Stimulated activated CD4-positive, alpha-beta T cell treated with anti-CD3 and anti-CD28 coated beads, Interleukin-2, amount 100 ng/mL, for 24 hours (primary cell): ENCODE measurements at places on chromosomes 3 and 15.

GRCh38 chr3:163939926-163940325 is 1138.4 kb downstream of the SI start:
- DNase-seq = no peak

DNA sequence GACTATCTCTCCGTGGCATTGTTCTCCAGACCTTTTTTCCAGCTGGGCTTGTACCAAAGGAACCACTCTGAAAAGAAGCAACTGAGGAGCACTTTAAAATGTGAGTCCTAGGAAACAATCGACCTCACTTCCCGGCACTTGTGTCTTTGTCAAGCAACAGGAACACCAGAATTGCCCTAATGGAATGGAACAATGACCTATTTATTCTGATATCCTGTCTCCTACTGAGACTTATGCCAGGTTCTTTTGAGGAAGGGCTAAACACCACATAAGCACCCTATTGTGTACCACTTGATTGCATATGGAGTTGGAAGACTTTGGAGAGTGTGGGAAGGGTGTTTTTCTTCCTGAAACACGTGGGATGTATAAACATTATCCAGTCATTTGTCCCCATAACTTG is 56.8 kb upstream of the TGFBR2 start:
- no peak for DNase-seq

GRCh38 chr15:66408675-66409282 is 22.1 kb downstream of the MAP2K1 start:
- no peak for DNase-seq

GRCh38 chr15:48147358-48147757 is 26.6 kb downstream of the SLC24A5 start:
- no peak for DNase-seq

DNA sequence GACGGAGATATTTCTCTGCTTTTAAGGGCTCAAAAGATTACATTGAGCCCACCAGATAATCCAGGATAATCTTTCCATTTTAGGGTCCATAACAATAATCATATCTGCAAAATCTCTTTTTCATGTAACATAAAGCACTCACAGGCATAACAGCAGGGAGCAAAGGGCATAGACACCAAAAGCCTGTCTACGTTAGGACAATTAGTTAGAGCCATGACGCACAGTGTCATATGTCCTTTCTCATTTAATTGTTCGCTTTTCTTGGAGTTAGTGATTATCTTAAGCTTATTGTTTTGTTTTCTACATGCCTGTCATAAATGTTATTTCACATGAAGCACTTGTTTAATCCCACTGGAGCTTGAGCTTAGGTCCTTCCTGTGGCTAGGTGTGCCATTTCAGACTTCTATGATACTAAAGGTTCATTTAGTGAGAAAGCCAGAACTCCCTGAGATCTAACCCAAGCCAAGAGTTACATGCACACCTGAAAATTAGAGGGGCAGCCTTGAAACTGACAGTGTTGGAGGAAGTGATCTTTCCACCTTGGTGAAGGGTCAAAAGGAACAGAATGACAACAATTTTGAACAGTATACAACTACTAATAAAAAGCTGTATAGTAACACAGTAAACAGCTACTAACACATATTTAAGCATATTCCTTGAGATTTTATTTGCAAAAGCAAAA is 11.7 kb upstream of the HHATL start:
- no peak for DNase-seq

- no peak for DNase-seq
These were observed 249.7 kb upstream of the CFAP20DC start for GRCh38 chr3:59299561-59299960.

DNA sequence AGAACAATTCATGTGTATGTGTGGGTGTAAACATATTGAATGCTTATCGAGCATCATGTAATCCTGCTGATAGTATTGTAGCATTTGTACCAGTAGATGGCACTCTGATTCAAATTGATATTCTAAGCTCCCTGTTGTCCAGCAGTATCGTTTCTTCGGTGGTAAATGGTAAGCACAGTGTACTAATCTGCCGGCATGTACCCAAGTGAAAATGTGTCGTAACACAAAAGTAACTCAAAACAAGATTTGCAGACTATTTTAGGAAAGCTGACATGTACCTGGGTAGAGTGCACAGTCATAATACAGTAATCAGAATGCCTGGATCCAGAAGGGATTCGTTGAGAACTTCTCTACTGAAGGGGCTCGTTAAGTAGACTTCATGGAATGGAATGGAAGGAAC is 31.7 kb upstream of the MNS1 start:
- DNase-seq = no peak

DNA sequence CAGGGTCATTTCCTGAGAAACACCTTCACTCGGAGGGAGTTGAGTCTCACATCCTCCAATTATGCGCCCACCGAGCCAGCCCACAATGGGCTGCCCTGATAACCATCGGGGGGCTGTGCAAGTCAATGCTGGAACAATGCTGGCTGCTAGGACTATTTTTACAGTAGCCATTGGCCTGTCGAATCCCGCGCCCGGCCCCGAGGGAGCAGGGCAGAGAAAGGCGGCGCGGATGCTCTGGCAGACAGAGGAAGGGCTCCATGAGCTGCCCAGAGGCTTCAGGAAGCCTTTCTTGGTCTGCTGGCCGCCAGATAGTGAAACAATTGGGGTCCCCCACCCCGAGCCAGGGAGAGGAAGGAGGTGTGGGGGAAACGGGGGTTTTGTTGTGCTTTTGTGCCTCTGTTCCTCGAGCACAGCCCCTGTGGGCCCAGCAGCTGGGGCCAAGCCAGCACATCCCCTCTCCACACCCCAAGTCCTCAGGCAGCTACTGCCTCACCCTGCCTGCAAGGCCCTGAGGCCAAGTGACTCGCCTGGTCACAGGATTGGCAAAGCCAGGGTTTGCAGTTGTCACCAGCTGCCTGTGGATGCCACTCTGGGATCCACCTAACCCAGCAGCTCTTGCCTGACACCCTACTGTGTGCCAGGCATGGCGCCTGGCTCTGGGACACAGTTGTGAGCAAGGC is 39.0 kb downstream of the SLC6A6 start:
- no peak for DNase-seq
